ENCODE measurements at places on chromosomes 5 and 9.

DNA sequence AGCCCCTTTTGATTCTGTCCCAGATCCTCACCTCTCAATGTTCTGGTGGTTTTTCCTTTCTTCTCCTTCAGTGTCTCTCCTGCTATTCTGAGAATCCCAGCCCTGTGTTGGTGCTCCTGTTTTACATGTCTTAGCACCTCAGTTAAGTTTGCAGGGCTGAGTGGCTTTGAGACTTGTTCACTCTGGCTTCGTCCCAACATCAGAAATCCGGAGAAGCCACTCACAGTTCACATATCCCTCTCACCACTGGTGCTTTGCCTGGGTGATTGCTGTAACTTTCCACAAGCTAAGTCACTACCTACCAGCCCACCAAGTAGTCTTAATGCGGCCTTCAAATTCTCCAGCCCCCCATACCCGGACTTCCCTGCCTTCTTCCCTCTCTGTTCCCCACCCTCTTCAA, 40.2 kb downstream of the CYFIP2 start:
- no peak for DNase-seq

DNA sequence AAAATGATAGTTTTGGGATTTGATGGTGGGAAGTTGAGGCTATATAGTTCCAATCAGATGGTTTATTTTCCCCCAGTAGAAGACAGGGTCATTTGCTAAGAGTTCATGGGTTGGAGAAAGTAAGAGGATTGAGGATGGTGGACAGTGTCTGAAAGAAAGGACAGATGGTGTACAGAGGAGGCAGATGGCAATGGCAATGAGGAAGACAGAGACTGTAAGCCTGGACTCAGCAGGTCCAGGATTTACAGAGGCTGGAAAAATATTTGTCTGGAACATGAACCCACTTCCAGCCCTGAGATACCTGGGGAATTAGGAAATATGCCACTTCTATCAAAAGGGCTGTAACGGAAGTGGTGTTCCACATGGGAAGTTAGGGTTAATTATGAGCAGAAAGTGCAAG, 84.5 kb downstream of the PCSK1 start:
- DNase-seq: no peak

- no peak for DNase-seq
Observed at GRCh38 chr9:128916745-128917144, 4.0 kb upstream of the PHYHD1 start.

DNA sequence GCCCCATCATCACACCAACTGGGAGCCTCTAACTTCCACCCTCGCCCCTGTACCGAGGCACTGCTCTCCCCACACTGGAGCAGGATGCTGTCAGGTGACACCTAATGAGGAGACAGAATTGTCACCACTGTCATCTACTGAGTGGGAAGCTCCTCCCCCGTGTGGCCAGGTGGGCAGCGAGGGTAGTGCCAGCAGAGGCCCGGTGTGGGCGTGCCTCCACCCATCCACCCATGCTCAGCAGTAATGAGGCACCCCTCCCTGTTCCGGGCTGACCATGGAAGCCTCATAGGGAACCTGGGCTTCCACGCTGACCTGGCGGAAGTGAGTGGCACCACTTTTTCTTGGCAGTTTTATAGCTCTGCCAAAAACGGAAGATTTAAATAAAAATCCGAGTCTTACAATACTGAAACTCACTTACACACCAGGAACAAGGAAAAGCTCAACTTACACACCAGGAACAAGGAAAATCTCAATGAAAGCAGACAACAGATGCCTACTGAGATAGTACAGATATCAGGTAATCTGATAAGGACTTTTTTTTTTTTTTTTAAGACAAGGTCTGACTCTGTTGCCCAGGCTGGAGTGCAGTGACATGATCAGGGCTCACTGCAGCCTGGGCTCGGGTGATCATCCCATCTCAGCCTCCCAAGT, 30.6 kb upstream of the ASS1 start:
- no peak for DNase-seq

- DNase-seq: no peak
Observed at GRCh38 chr5:141799507-141800167, 78.6 kb downstream of the PCDH1 start.

DNA sequence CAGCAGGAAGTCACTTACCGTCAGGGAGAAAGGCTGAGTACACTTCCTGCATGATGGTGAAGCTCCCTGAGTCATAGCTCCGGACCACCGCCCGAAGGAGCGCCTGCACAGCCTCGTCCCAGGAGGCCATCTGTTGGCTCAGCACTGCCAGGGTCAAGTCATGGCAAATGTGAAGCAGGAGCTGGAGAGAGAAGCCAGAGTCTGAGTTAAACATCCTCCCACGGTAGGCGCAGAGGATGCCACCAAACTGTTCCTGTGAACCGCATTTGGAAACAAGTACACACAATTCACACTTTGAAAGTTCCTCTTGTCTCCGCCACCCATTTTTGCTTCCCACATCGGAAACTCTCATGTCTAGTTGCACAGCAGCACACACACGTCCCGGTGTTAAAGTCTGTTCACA, 33.9 kb downstream of the CNOT8 start:
- no peak for DNase-seq

- no peak for DNase-seq
Observed at GRCh38 chr9:3045153-3045552, 201.3 kb upstream of the PUM3 start.

DNA sequence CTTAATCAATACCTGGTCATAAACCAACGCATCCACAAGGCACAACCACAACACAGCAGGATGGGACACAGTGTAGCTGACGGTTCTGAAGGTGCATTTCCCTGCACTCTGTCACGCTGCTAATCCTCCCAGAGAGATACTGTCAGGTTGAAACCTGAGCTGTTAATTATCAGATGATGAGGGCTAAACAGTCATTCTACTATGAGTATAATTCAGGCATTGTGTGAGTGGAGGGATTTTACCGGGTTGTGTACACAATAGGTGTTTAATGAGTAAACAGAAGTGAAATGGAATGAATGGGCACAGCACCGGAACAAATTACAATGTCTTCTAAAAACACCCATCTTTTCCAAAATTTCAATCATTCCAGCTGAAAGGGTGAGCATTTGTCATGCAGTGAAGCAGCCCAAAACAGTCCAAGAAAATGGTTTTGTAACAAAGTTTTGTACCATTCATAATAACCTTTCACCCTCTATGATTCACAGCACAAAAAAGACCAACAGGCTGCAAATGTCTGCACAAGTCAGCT, 71.5 kb downstream of the ABCA1 start:
- DNase-seq: no peak

- no peak for DNase-seq
Observed at GRCh38 chr5:168274406-168274805, 17.0 kb upstream of the WWC1 start.

DNA sequence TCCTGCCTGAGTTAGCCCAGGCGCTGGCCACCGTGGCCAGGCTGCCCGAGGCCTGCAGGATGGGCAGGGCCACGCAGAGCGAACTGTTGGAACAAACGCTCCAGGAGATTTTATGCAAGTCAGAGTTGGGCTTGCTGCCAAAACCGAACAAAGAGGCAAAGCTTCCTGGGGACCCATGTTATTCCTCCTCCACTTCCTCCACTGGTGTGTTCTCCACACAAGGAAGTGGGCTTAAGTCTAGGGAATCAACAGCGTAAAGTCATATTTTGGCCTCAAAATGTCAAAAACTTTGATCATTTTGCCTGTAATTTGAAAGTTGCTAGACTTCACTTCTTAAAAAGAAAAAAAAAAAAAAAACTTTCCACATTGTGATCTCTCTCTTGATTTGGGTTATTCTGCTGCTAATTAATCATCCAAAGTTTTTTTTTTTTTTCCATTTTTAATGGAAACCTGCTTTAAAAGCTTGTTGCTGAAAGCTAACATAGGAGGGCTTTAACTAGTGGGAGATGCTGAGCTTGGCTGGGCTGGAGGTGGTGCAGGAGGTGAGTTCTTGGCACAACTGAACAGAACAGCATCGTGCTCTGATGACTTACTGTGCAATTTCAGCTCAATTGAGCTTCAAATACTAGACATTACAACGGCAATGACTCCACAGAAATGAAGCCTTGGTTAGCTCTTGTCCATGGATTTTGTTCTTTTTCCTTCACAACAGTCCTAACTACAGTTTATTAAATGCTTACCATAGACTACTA, 73.0 kb downstream of the PTPDC1 start:
- DNase-seq: no peak

DNA sequence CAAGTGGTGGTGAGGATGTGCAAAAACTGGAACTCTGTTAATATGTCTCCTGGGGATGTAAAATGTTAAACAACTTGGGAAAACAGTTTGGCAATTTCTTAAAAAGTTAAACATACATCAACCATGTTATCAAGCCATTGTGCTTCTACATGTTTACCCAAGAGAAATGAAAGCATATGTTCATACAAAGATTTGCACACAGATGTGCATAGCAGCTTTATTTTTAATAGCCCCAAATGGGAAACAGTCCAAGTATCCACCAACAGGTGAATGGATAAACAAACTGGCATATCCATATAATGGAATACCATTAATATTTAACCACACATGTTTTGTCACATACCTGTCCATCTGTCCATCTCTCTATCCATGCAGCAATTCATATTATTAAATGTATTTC, 6.2 kb downstream of the VPS13A start:
- no peak for DNase-seq

GRCh38 chr5:144522698-144523097, 352.0 kb downstream of the KCTD16 start:
- no peak for DNase-seq

DNA sequence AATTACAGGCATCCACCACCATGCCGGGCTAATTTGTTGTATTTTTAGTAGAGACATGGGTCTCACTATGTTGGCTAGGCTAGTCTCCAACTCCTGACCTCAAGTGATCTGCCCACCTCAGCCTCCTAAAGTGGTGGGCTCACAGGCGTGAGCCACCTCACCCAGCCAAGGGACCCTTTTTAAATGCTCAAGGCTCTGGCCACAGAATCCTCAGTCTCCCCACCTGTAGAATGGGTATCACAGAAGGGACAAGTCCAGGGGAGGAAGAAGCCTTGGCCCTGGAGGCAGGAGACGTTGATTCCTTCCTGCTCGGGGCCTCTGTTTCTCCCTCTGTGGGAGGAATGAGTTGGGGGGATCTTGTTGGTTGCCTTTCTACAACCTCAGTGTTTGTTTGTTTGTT, 45.7 kb downstream of the GTF3C4 start:
- no peak for DNase-seq

- no peak for DNase-seq
Observed at GRCh38 chr5:21199087-21199486, 1211.1 kb upstream of the CDH18 start.

DNA sequence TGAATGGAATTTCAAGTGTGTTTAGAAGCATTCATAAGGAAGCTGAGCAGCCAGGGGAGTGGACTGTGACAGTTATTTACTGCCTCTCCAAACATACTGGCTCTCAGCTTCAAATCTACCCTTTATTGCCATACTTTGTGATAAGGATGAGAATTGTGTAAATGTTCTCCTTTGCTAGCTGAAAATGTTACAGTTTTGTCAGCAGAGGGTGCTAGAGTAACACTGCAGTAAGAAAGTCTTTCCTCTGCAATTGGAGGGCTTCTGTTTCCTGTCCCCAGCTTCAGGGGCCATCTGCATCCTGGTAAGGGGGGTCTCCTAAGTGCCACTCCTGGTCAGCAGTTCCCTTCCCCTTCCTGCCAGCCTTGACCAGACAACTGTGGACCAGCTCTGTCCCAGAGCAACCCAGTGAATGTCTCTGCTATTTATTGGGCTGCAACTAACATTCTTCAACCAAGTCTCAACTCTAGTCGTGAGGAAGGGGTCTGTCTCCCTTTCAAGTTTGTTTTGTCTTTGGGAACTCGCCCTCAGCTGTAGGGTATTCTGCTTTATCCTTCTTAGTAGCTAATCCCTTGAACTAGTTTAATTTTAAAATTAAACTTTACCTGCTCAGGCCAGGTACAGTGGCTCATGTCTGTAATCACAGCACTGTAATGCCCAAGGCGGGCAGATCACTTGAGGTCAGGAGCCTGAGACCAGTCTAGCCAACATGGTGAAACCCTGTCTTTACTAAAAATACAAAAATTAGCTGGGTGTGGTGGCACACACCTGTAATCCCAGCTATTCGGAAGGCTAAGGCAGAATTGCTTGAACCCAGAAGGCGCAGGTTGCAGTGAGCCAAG, 45.3 kb downstream of the RAPGEF6 start:
- DNase-seq: peak; percentile 64

Data from CD4-positive, alpha-beta T cell treated with Interleukin-17A for 1 hour (primary cell).